Heart right ventricle (tissue), 16 donors: ENCODE measurements at places on chromosomes 11 and 22. TPM values are rescaled to one million over a fixed set of nuclear protein-coding genes. Genes with fewer than 3 reads are reported as not detected.

- H3K4me1 ChIP-seq, result peaks cover 9% of the 10 kb centered on the region
- no peak overlapping the region for H3K27ac ChIP-seq
- DNase-seq, result no peak
- no peaks in the 10 kb centered on the region for H3K36me3 ChIP-seq
- no peak overlapping the region for H3K4me3 ChIP-seq
Observed at GRCh38 chr11:102473543-102473942, 21.0 kb upstream of the TMEM123 start.

GRCh38 chr11:36509201-36509639 lies 852 bp downstream of the TRAF6 start:
- no peaks in the 10 kb centered on the region for H3K36me3 ChIP-seq
- no peak for DNase-seq
- no peaks in the 10 kb centered on the region for H3K27me3 ChIP-seq
- H3K4me1 ChIP-seq, result peaks cover 48% of the 10 kb centered on the region

- DNase-seq, result no peak
- no peaks in the 10 kb centered on the region for H3K27me3 ChIP-seq
- H3K36me3 ChIP-seq, result no peaks in the 10 kb centered on the region
- no peak overlapping the region for H3K4me3 ChIP-seq
- H3K4me1 ChIP-seq, result no peaks in the 10 kb centered on the region
Observed at GRCh38 chr11:119388103-119388502, 6.6 kb upstream of the USP2 start.

- no peaks in the 10 kb centered on the region for H3K27me3 ChIP-seq
- no peak for DNase-seq
Observed at GRCh38 chr22:50737728-50738648, at the start of gene ACR. TSS of gene ACR (plus strand) at chr22:50738204. CDS start at chr22:50738236, 32 bp downstream.

- H3K4me3 ChIP-seq, result no peak overlapping the region
- no peaks in the 10 kb centered on the region for H3K27me3 ChIP-seq
- H3K27ac ChIP-seq, result peak overlapping the region; percentile 32
- peak; percentile 73 for DNase-seq
- H3K4me1 ChIP-seq, result peaks cover 48% of the 10 kb centered on the region
Observed at GRCh38 chr22:50206599-50206998, 5.8 kb downstream of the SELENOO start.

Gene FOSL1
- 3.5 TPM for total RNA-seq

GRCh38 chr11:65780770-65781151 lies at the start of gene AP5B1:
TSS of gene AP5B1 (minus strand) at chr11:65780976. CDS start at chr11:65780591, 385 bp downstream.
- peaks cover 13% of the 10 kb centered on the region for H3K27me3 ChIP-seq
- H3K36me3 ChIP-seq, result no peaks in the 10 kb centered on the region
- peaks cover 16% of the 10 kb centered on the region for H3K4me1 ChIP-seq

- no peak overlapping the region for H3K27ac ChIP-seq
- H3K27me3 ChIP-seq, result no peaks in the 10 kb centered on the region
- no peaks in the 10 kb centered on the region for H3K36me3 ChIP-seq
- no peaks in the 10 kb centered on the region for H3K4me1 ChIP-seq
- DNase-seq, result no peak
- no peak overlapping the region for H3K4me3 ChIP-seq
Observed at GRCh38 chr22:32352681-32353080, 5.0 kb upstream of the RFPL3 start.

GRCh38 chr22:28883657-28883916 lies 215 bp downstream of the ZNRF3 start:
- no peaks in the 10 kb centered on the region for H3K36me3 ChIP-seq
- H3K27ac ChIP-seq, result no peak overlapping the region
- H3K4me1 ChIP-seq, result peaks cover 3% of the 10 kb centered on the region
- H3K27me3 ChIP-seq, result no peaks in the 10 kb centered on the region

Gene PGA5
- not detected for total RNA-seq

DNA sequence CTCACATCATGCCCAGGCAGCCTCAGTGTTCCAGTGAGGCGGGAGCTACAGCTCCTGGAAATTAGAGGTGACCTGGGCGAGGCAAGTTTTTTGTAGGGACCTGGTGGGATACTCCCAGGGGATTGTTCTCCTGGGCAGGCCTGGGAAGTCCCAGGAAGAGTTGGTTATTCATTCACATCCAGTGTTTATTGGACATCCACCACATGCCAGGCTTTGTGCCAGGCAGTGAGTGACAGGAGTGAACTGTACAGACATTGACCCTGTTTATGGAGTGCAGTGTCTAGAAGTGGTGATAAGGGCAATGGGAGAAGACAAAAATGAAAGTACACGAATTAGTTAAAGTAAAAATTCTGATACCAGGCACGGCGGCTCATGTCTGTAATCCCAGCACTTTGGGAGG lies 29.4 kb downstream of the YWHAH start:
- H3K27me3 ChIP-seq, result no peaks in the 10 kb centered on the region
- peaks cover 21% of the 10 kb centered on the region for H3K4me1 ChIP-seq
- DNase-seq, result no peak
- H3K4me3 ChIP-seq, result no peak overlapping the region
- H3K36me3 ChIP-seq, result no peaks in the 10 kb centered on the region

Gene C11orf42
- total RNA-seq, result not detected

Gene KCTD14
- total RNA-seq, result 0.21 TPM

Gene RAG1
- 0.96 TPM for total RNA-seq

GRCh38 chr11:94558468-94558867 lies 8.7 kb upstream of the PIWIL4 start:
- H3K4me3 ChIP-seq, result no peak overlapping the region
- no peaks in the 10 kb centered on the region for H3K36me3 ChIP-seq
- no peak overlapping the region for H3K27ac ChIP-seq
- H3K27me3 ChIP-seq, result no peaks in the 10 kb centered on the region
- no peak for DNase-seq

DNA sequence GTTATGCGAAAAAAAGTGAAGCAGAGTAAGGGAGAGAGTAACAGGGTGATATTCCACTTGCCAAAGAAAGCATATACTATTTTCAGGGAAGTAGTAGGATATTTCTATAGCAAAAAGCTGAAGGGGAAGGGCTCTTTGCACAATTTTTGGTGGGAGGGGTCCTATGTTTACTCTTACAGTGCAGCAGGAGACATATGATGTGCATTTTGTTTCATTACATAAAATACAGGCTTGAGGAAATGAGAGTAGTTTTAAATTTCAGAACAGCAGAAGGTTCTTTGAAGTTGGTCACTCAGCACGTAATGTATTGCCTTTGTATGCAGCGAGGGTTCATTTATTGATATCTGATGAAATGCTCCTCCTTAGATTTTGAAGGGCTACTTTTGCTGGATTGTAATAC lies 3.1 kb upstream of the PIK3IP1 start:
- H3K27ac ChIP-seq, result peak overlapping the region; percentile 48
- H3K4me1 ChIP-seq, result peaks cover 39% of the 10 kb centered on the region
- no peaks in the 10 kb centered on the region for H3K27me3 ChIP-seq
- DNase-seq, result no peak
- no peak overlapping the region for H3K4me3 ChIP-seq

- peak overlapping the region; percentile 54 for H3K4me3 ChIP-seq
- no peaks in the 10 kb centered on the region for H3K36me3 ChIP-seq
- peaks cover 27% of the 10 kb centered on the region for H3K4me1 ChIP-seq
- peaks cover 16% of the 10 kb centered on the region for H3K27me3 ChIP-seq
- no peak overlapping the region for H3K27ac ChIP-seq
Observed at GRCh38 chr22:49853981-49854831, 562 bp downstream of the ZBED4 start.

Gene MPPED2
- 15.1 TPM for total RNA-seq

DNA sequence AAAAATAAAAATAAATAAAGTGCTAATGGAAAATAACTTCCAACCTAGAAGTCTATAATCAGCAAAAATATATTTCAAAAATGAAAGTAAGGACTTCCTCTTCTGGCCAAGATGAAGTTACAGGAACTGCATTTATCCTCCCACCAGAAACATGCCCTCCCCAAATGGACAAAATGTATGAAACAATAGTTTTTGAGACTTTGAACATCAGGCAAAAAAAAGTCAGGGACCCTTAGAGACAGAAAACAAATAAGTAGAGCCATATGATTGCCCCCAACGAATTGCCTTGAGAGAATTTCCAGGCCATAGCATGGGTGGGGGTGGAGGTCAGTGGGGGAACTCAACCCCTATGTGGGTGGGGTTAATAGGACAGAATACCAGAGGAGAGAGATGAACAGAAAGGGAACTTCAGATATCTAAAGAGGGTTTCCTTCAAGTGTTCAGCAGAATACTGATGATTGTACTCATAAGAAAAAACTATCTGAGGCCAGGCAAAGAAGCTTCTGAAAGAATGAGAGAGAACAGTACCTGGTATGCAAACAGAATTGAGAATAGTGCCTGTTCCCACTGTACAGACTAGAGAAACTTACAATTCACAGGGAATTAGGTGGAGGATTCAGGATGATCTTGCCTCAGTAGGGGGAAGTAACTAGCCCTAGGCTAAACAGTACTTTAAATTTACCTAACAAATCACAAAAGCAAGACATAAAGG lies 26.6 kb upstream of the IL10RA start:
- no peak overlapping the region for H3K27ac ChIP-seq
- H3K27me3 ChIP-seq, result no peaks in the 10 kb centered on the region
- H3K4me3 ChIP-seq, result no peak overlapping the region
- H3K36me3 ChIP-seq, result no peaks in the 10 kb centered on the region

DNA sequence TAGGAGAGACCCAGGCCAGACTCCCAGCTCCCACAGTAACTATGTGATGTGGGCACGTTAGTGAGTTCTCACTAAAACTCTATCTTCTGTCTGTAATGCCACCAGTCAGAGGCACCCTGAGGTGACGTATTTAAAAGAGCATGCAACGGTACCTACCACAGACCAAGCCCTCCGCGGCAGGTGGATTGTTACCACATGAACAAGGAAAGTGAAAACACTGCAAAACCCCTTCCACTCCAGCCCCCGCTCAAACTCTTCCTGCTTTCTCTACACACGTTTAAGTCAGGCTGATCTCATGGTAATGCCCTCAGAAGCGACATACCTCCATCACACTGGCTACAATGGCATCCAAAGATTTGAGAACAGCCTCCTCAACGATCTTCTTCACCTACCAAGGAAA lies 36.7 kb downstream of the SERPIND1 start:
- H3K27ac ChIP-seq, result no peak overlapping the region
- no peaks in the 10 kb centered on the region for H3K4me1 ChIP-seq
- no peak overlapping the region for H3K4me3 ChIP-seq
- no peaks in the 10 kb centered on the region for H3K27me3 ChIP-seq
- H3K36me3 ChIP-seq, result peaks cover 100% of the 10 kb centered on the region

DNA sequence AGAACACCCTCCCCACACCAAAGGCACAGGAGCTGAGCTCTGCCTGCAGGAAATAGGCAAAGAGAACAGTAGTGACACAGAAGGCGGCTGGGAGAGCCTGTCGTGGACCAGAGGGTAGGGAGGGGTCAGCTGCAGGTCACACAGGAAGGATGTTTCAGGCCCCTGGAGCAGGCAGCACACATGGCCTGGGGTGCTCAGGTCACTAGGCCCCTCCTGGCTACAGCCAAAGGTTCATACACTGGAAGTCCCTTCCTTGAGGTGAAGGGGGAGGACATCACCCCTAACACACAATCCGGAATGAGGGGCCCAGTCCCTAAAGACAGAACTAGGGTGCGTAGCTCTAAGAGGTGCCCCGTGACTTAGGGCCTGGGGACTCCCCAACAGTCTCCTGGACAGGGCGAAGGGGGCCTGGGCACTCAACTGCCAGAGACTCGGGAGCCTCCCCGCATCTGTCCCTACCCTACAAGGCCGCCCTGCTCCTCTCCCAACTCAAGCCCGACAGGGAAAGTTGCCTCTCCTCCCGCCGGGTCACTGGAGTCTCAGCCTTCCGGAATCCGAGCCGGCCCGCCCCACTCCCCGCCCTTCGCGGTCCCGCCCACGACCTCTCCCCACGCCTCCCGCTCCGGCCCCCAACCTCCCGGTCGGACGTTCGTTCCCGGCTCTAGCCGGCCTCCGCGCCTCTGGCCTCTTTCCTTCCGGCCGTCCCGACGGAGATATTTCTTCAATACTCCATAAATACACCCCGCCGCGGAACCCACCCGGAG lies at the start of gene CYB5R2:
Gene CYB5R2, minus strand, starts transcription at position 541 of the 764 bp plus-strand sequence. CDS start 675 bp downstream, outside the sequence.
- H3K4me1 ChIP-seq, result peaks cover 21% of the 10 kb centered on the region
- no peak within 1 kb of the TSS for H3K27ac ChIP-seq
- peak within 1 kb of the TSS; percentile 61 for H3K4me3 ChIP-seq
- H3K27me3 ChIP-seq, result no peaks in the 10 kb centered on the region

Gene APOBEC3G
- total RNA-seq, result 4.7 TPM

DNA sequence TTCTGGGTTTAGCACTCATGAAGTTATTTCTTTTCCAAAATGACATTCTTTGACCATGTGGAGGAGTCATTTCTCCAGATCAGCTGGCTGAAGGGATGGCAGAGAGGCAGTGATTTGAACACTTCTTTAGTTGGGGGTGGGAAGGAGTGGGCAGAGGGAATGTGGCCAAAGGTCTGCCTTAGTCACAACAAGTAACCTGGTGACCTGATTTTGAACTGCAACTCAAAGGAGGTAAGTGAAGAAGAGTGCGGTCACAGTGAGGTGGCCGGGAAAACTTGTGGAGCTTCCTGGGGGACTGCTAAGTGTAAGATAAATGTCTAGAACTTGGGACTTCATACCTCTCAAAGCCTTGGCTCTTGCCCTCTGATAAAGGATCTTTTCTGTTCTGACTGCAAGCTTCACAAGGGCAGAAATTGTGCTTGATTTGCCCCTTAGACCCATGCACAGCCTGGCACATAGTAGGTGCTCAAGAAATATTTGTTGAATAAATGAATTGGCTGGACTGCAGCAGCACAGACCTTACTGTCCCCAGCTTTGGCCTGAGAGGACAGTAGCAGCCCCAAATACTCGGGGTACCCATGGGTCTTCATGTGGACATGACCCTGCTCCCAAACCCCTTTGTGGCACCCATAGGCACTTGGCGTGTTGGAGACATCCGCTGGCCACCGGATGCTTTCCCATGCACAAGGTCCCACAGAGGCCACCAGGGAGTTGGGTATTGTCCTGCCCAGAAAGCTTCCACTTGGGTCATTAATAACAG lies 99.0 kb upstream of the ALX4 start:
- H3K27me3 ChIP-seq, result peaks cover 9% of the 10 kb centered on the region
- H3K27ac ChIP-seq, result no peak overlapping the region
- no peaks in the 10 kb centered on the region for H3K4me1 ChIP-seq
- no peak overlapping the region for H3K4me3 ChIP-seq
- H3K36me3 ChIP-seq, result no peaks in the 10 kb centered on the region
